ENCODE measurements at places on chromosomes 4 and X.

GRCh38 chr4:139596034-139596683 is 40.1 kb upstream of the SETD7 start:
- DNase-seq: no peak

DNA sequence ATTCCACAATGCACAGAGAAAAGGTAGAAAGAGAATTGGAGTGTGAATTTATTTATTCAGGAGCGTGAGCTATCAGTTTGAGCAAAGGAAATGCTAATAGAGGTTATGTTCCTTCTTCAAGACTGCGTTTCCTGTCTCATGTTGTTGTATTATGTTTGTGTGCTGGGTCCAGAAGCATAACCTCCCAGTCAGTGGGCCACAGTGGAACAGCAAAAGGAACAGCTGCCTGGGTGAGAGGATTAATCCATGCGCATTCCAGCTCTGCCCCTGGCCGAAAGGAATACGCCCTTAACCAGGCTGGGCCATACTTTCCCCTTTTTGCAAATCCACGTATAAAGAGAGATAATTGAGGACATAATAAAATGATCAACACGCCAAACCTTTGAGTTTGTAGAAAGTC is 32.4 kb upstream of the ARX start:
- DNase-seq: no peak

GRCh38 chr4:138277133-138277532 is 35.0 kb upstream of the SLC7A11 start:
- no peak for DNase-seq

GRCh38 chrX:102697494-102697893 is 14.8 kb upstream of the GPRASP2 start:
- DNase-seq: no peak

GRCh38 chr4:156378033-156378665 is 424.5 kb upstream of the CTSO start:
- DNase-seq: no peak

GRCh38 chr4:168631241-168632162 is 134.7 kb downstream of the PALLD start:
- no peak for DNase-seq

DNA sequence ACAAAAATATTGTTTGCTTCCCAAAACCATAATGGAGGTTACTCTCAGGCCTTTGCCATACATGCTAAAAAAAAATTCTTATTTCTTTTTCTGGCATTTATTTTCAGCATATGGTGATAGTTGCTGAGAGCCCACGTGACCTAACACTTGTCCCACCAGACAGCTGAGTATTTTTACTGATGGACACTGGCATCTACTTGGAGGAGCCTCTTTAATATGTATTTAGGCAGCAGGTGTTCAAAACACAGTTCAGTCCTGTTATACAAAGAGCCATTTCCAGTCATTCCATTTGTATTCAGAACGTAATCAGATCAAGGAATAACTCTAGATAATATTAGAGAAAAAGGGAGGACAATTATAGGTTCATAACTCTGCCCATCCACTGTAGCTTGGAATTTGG is 95.5 kb downstream of the CXCL13 start:
- no peak for DNase-seq

DNA sequence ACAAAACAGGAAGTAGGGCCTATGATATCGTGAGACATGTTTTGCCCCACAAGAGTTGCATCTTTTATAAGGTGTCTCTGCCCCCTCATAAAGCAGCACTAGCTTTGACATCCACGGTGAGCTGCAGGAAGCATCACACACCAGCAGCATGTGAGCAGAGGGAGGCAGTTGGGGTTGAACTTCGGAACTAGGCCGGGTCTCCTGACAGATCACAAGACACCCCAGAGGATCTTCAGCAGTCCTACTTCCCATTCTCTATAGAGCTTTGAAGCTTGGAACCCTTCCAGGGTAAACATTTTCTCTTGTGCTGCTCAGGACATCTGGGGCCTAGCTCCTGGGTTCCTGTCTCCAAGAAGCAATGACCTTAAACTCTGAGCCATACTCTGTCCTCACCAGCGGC is 27.5 kb downstream of the YY2 start:
- no peak for DNase-seq
